ENCODE measurements at places on chromosomes 6 and 20.

GRCh38 chr6:125789167-125789566 lies 1.6 kb upstream of the NCOA7 start:
- no peak for DNase-seq

DNA sequence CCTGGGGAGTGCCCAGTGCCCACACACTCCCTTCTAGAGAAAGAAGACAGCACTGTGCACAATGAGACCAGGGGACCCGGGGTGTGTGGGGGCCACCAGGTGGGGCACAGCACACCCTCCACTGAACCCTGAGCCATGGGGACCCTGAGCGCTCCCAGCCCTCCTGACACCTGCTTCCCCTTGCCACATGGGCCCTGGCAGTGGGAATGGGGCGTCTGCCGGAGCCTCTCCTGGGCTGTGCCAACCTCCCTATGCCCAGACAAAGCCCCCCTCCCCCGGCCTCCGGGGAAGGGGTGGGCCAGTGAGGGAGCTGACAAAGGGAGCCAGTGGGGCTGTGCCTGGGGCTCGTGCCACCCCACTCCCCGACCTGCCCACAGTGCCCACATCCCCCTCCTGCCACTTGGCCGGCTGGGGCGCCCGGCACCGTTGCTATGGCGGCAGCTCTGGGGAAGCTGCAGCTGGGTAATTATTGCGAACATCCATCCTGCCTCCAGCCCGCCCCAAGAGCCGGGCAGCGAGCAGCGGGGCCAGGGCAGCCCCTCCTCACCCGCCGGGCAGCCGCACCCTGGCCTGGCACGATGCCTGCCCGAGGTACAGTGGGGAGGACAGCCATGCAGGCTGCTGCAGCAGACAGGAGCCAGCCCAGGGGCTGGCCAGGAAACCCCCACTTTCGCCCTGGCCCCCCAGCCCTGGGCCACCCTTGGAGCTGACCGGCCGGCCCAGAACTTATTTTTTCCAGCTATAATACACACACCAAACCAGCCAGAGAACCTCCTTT lies 41.9 kb upstream of the NOL4L start:
- no peak for DNase-seq

DNA sequence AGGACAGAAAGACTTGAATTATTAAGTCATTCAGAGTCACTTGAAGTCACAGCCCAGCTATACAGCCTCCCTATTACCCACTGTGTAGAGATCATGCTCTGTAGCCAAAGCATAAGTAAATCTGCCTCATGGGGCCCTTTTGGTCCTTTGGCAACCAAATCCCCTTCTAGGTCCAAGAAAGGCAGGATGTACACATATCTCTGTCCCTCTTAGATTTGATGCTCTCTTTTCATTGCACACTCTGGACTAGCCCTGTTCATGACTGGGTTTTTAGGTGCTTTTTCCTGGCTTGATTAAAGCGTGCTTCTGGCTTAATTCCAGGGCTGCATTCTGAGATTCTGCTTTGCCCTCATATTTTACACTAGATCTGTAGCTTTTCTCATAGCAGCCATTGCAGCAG lies 296.8 kb downstream of the TENT5A start:
- DNase-seq = no peak

- DNase-seq = no peak
Measured at GRCh38 chr6:31797588-31797987, 2.0 kb upstream of the VARS1 start.

GRCh38 chr6:13256266-13257001 lies 71.9 kb downstream of the TBC1D7 start:
- DNase-seq = no peak

GRCh38 chr20:40335901-40336351 lies 353.1 kb downstream of the MAFB start:
- DNase-seq = no peak

GRCh38 chr20:50629670-50630045 lies 61.7 kb downstream of the RIPOR3 start:
- no peak for DNase-seq

DNA sequence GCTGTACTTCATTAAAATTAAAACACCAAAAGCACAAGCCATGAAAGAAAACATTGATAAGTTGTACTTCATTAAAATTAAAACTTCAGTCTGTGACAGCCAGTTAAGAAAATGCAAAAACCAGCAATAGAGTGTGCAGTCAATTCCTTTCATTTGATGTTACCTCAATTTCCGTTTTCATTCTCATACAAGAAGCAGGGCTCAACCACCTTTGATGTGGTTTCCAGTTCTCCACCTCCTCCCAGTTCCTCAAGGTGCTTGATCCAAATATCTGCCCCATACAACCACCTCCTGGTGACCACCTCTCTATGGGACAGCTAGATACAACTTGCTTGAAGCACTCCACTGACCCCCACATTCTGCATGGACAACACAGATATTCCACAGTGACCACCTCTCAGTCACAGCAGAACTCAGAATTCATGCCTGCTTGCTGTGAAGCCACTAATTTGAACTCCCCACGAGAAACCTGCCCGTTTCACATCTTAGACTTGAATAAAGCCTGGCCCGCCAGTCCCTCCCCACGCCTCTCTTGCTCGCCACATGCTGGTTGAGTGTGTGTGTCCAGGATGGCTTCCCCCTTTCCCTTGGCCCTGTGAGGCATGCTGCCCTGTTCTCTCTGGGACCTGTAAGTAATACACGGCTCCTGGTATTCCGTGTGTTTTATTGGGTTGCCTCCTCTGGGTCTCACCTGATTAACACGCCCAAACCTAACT lies 66.1 kb downstream of the FAM50B start:
- no peak for DNase-seq

DNA sequence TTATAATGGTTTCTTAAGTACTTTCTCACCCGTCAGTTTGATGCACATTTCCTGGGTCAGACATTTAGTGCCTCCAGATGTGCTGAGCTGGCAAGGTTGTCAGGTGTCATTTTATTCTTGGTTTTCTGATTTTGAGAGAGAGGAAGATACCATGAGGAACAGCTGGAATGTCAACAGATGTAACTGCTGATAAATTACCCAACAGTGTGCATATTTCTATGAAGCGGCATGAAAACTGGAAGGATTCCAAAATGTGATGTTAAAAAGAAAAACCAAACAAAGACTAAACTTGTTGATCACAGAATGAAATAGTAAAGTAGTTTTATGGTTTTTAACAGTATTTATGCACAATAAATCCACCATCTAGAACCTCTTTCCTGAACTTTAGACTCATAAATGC lies 447.3 kb downstream of the HDGFL1 start:
- no peak for DNase-seq

- DNase-seq = no peak
Measured at GRCh38 chr6:75114806-75115205, 91.0 kb downstream of the COL12A1 start.

DNA sequence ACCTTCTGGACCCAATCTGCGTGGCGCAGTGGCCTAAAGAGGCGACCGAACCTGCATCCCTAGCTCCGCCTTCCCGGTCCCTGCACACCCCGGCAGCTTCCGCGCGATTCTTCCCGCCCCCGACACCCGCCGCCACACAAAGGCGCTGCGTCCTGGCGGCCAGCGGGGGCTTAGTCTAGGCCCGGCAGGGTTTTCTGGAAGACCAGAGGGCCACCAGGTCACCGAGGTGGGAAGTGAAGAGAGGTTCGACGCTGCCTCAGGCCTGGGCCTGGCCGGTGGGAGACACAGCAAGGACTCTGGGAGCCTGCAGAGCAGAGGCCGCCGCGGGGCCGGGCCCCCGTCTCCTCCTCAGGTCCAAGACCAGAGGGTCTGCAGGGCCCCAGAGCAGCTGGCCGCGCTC lies 154.9 kb downstream of the OR2B2 start:
- no peak for DNase-seq

GRCh38 chr20:12110711-12111110 lies 193.0 kb downstream of the BTBD3 start:
- DNase-seq = no peak

DNA sequence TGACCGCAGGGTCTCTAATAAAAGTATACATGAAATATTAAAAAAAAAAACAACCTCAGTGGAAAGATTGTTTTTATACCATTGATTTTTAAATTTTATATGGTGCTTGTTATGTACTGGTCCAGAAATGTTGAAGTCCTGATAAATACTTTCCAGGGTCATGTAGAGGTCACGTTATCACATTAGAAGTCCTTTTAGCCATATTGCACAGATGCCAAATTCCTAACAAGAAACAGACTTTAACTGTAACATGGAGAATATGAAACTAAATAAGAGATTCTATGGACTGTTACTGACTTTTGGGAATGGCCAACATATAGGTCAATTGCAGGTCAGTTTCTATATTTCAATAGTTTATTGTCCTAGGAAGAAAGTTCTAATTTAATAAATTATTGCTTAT lies 89.0 kb downstream of the ADGRB3 start:
- DNase-seq = no peak

GRCh38 chr6:410555-411395 lies 19.2 kb downstream of the IRF4 start:
- DNase-seq = no peak

- no peak for DNase-seq
Measured at GRCh38 chr6:87832025-87832825, 130.2 kb upstream of the AKIRIN2 start.

- no peak for DNase-seq
Measured at GRCh38 chr20:5509803-5510202, 193.0 kb upstream of the PROKR2 start.

DNA sequence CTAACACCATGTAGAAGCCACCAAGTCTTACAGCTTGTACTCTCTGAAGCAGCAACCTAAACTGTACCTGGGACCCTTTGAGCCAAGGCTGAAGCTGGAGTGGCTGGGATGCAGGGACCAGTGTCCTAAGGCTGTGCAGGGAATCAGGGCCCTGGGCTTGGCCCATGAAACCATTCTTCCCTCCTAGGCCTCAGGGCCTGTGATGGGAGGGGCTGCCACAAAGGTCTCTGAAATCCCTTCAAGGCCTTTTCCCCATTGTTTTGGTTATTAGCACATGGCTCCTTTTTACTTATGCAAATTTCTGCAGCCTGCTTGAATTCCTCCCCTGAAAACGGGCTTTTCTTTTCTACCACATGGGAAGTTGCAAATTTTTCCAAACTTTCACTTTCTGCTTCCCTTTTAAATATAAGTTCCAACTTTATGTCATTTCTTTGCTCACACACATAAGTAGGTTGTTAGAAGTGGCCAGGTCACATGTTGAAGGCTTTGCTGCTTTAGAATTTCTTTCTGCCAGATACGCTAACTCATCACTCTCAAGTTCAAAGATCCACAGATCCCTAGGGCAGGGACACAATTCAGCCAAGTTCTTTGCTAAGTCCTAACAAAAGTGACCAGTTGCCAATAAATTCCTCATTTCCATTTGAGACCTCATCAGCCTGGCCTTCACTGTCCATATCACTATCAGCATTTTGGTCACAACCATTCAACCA lies 28.2 kb upstream of the ATXN1 start:
- no peak for DNase-seq

DNA sequence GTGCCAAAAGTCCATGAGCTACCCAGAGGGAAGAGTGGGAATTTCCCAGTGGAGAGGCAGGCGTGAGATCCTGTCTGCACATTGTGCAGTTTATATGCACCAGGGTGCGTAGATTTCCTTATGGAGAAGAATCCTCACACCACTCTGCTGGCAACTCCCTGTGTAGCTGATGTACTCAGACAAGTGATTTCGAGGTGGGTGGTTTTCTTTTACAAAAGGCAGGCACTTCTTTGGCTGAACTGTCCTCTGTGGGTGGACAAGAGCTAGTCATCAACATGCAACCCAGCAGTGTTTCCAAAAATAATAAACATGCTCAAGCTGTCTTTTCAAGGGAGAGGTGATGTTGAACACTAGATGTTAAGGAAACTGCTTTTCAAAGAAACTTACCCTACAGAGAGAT lies 121.7 kb upstream of the NXT1 start:
- no peak for DNase-seq

DNA sequence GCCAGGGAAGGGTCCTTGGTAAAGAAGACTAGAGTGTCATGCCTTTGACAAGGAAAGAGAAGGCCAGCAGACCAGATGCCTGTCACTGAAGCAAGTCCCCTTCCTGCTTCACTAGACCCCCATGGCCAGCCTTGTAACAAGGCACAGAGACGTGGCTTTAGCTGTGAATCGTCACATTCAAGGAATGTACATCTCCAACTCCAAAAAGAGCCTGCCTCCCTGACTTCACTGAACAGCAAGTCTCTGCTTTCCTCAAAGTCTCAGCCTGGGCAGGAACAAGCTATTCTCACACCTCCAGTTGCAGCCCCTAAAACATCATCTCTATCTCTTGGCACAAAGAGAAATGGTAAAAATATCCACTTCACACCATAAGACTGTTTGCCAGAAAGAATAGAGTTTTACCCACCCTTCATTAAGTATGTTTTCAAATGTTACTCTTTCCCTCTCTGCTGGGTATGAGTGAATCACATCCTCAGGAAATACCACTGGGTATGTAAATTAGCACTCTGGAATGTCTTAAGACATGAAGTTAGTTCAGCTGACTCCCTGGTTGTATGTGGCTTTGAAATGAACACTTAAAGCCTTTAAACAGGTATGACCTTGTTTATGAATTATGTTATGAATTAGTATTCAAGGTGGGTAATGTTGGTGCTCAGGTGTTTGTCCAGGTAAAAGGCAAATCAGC lies 46.4 kb upstream of the NT5E start:
- DNase-seq = peak; percentile 18

DNA sequence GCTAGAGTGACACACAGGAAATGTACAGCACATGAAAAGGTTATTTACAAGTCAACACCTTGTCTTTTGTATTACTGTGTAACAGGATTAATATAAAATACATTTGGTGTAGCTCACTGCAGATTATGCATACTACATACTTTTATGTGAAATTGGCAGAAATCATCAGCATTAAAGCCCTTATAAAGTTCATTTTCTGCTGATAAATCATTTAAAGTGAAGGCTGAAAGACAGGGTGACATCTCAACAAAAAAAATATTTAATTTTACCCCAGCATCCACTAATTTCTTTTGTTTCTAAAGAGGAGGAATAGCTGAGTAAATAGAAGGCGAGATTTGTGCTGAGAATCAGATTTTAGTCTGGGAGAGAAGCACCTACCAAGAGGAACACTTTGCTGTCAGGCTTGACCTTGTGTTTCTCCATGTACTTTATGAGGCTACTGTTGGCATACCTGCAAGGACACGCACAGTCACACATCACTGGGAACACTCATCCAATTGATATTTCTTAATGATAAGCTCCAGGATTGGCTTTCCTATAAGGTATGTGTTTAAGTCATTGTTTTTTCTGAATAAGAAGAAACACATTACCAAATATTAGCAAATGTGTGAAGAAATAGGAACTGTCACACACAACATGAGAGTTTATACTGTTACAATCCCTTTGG lies 146.6 kb upstream of the SLC22A16 start:
- DNase-seq = no peak
